NCI-H1092 (cell line): ENCODE measurements at places on chromosomes 2 and 18.

GRCh38 chr2:226746196-226746800 lies 53.3 kb downstream of the IRS1 start:
- no peak for DNase-seq

DNA sequence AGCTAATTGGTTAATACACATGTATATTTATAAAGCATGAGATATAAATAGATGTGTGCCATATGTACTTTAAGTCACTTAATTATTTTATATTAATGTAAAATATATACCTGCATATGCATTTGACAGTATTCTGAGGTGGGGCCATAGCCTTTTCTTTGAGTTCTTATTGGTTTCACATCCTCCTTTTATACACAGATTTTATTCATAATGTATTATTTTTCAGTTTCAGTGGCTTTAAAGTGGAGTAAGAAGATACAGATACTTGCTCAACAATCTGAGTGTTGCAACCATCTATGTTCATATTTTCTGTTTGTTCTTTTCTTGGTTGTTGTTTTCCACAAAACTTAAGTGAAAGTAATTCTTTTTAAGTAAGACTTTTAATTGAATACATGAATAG lies 436.5 kb downstream of the RND3 start:
- DNase-seq: no peak

DNA sequence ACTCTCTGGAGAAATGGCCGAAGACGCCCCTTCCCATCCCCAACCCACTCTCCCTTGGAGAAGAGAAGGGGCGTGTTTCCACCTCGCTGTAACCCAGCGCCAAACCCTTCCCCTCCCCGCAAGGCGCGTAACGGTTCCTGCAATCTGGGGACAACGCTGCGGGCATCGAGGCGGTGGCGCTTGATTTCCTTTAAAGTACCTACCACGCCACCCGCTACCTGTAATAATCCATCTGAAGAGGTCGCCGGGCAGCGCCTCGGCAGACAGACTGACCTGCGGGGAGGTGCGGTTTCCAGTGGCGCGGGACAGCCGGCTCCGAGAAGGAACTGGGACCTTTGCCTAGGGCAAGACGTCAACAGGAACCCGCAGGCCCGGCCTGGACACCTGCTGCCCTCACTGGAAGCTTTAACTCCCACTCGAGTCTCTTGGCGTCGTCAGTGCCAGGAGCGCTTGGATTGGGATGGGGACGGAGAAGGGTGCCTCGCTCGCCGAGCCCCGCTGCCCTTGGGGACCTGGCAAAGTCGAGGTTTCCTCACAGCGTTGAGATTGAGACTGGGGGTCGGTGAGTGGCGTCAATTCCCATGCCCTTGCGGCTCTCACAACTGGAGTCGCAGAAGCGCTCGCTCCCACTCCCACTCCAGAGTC lies at the start of gene CYP1B1:
TSS of gene CYP1B1 (minus strand) at position 645 of the 645 bp plus-strand sequence. CDS start 763 bp downstream, outside the sequence.
- DNase-seq: no peak

DNA sequence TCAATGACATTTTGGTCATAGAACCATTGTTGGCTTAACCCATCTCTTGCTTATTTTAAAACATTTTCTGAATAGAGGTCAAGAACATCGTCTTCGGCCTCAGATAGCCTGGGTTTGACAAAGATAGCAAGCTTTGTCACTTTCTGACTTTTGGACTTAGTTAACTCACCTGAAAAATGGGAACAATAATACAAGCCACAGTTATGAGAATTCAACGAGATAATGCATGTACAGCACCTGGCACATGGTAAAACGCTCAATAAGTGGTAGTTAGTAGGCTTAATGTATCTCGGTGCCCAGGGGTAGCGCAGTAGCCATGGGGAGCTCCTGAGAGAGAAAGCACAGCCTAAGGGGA lies 446 bp upstream of the COPS7B start:
- DNase-seq: no peak

DNA sequence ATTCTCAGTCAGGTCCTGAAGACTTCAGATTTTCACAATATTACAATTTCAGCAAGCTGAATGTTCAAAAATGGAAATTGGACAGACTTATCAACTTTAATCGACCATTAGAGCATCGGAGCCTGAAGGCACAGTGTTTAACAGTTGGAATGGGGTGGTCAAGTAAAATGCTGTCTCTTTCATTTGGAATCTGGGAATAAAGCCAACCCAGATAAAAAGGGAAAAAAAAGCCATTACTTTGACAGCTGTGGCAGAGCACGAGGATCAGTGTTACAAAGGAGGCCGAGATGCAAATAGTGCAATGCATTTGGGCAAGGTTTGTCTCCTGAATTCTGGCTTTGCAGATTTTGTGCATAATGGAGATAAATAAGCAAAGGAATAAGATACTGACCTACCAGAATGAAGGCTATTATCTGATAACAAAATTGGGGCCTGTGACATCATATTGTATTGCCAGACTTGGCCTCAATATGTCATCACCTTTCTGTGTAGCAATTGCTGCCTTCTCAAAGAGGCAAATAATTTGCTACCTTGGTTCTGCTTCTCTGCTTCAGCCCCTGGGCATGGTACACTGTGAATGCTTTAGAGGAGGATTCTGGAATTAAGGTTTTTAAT lies 277.5 kb upstream of the KLHL29 start:
- DNase-seq: peak; percentile 60

DNA sequence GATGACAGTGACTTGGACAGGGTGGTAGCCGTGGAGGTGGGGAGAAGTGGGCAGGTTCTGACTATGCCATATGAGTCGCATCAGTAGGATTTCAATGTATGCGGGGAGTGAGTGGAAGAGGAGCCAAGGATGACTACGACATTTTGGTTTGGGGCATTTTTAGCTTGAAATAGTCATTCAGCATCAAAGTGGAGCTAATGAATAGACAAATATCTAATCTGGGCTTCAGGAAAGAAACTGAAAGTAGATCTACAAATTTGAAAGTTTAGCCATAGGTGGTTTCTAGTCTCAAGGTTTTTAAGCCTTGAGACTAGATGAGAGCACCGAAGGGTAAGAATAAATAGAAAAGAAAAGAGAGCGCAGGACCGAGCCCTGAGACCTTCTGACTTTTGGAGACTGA lies 58.3 kb downstream of the FEZ2 start:
- DNase-seq: no peak

- DNase-seq: no peak
Measured at GRCh38 chr2:175478096-175478768, 296.7 kb upstream of the ATP5MC3 start.

- no peak for DNase-seq
Measured at GRCh38 chr2:112627060-112628040, 18.4 kb upstream of the SLC20A1 start.

DNA sequence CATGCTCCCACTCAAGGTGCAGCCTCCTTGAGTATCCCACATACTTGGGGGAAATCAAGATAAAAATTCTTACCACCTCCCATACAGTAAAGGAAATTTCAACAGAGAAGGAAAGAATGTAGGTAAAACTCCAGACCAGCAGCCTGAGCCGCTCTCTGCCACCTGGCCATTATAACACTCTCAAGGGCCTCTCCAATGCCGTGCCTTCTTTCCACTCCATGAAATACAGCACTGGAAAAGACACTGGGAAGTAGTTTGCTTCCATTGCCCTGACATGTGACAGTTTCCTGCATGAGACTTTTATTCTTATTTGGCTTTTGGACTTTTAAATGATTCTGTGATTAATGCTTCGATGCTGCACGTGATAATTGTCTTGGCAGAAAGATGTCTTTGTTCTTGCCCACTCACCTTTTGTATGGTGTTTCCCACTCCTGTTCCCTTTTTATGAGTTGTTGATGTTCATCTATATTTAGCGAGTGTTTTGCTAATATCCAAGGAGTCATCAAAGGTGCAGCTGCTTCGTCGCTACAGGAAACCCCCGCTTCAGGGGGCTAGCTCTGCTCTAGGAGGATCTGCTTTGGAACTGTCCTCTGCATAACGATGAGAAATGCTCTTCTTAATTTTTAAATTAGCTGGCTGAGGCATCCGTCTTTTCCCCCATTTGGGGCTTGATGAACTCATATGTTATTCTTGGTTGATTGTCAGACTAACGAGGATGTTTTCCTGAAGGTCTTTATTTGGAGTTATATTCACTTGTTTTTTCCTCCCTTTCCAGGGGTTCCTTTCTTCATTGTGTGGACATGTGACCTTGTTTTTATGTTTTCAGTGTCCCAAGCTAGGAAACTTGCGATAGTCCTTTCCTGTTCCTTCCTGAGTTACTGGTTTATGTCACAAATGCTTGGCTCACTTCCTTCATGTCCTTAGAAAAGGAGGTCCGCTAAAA lies 179.4 kb downstream of the TXNL1 start:
- no peak for DNase-seq

DNA sequence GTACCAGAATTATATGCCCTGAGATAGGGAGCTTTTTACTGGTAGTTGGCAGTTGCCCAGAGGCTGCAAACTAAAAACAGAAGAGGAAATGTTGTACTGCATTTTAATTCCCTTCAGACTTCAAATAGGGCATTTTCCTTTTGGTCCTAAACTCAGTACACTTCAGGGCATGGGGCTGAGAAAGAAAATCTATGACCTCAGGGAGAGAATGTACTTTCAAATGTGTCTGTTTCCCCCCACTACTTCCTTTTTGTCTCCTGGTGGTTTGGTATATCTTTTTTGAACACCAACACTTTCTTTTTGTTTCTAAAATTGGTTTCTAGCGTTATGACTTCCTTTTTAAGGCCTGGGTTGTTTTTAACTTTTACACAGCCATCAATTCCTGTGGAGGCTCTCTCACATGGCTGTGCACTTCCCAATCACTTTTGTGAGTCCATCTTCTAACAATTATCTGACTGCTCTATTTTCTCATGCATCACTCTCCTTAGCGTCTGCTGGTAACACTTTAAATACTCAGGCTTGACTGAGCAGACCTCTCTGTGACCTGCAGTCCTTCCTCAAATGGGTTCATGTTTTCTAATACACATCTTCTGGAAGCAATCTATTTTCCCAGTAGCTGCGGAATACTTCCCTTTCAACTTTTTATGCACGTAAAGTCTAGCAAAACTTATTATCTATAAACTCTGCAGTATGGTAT lies 596.0 kb downstream of the LRP1B start:
- no peak for DNase-seq

GRCh38 chr2:111198701-111199100 lies 78.0 kb downstream of the BCL2L11 start:
- no peak for DNase-seq

GRCh38 chr2:43724728-43725526 lies 48.7 kb upstream of the C1GALT1C1L start:
- no peak for DNase-seq

- DNase-seq: no peak
Measured at GRCh38 chr2:185384822-185385560, 353.6 kb upstream of the FSIP2 start.

- no peak for DNase-seq
Measured at GRCh38 chr2:108961796-108962195, 27.2 kb downstream of the EDAR start.

- no peak for DNase-seq
Measured at GRCh38 chr2:113079131-113079530, 11.4 kb downstream of the IL1F10 start.

- DNase-seq: no peak
Measured at GRCh38 chr2:74991977-74992376, 33.5 kb downstream of the POLE4 start.

DNA sequence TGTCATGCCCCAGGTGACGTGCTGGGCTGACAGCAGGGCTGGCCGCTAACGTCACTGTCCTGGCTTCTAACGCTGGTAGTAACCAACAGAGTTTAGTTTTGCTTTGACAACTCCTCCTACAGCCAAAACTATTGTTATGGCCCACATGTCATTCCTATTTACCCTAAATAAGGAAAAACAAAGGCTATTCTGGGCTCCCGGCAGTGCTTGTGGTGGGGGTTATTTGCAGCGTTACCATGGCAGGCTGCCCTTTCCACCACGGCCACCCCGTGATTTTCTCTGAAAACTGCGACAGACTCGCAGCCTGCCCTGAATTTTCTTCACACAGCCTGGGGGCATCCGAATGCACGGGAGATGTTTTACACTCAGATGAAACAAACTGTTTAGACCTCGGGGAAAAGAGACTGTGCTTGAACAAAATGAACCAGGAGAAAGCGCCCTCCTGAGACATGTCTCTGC lies 115.2 kb downstream of the FAM210A start:
- peak; percentile 2 for DNase-seq

DNA sequence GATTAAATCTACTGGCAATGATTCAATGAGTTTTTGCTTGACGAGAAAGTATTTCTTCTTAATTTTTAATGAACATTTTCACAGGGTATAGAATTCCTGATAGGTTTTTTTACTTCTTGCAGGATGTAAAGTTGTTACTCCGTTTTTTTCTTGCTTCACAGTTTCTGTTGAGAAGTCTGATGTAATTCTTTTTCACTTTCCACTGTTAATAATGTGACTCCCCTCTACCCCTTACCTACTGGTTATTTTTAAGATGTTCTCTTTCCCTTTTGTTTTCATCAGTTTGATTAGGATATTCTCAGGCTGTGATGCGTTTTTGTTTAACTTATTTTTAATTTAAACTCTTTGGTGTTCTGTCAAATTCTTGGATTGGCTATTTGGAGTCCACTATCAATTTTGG lies 933.9 kb upstream of the PIK3C3 start:
- no peak for DNase-seq

GRCh38 chr2:62408241-62408677 lies 97.7 kb downstream of the TMEM17 start:
- DNase-seq: no peak

DNA sequence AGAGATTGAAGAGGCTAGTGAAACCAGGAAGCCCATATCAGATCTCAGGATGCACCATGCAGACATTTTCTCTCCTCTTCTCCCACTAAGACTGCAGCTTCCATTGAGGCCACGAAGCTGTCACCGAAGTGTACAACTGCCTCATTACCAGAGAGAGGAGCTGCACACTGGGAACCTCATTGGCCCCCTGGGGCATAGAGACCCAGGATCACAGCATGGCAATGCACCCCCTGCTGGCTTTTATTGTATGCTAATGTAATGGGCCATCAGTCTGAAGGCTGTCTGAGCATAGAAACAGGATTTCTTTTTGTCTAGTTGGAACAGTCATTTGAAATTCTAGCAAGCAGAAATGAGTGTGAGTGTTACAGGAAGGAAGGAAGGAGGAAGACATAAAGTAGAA lies 861.6 kb upstream of the CELF4 start:
- peak; percentile 48 for DNase-seq

GRCh38 chr2:161780881-161781280 lies 156.7 kb downstream of the SLC4A10 start:
- no peak for DNase-seq

GRCh38 chr2:114518738-114519137 lies 76.3 kb downstream of the DPP10 start:
- no peak for DNase-seq

- DNase-seq: no peak
Measured at GRCh38 chr18:46624127-46624526, 32.9 kb downstream of the LOXHD1 start.

DNA sequence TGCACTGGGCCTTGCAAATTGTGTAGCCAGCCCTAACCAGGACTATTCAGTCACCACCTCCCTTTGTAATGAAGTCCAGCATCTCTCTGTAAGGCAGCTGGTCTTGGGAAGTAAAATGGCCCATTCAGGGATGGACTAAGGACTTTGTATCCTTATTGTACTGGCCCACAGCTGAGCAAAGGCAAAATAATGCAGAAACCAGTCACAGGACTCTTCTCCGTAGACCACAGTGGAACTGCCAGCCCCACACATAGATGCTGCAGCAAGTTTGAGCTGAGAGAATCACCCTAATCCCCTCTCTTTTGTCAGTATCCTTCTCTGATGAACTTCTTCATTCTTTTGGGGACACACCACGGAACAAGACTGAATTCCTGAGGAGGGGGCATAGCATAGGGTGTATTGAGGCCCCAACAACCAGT lies 73.6 kb upstream of the RTN4 start:
- no peak for DNase-seq
